ENCODE measurements at places on chromosomes 5 and 9.

GRCh38 chr5:55320571-55320970 lies 12.8 kb downstream of the MTREX start:
- no peak for DNase-seq

DNA sequence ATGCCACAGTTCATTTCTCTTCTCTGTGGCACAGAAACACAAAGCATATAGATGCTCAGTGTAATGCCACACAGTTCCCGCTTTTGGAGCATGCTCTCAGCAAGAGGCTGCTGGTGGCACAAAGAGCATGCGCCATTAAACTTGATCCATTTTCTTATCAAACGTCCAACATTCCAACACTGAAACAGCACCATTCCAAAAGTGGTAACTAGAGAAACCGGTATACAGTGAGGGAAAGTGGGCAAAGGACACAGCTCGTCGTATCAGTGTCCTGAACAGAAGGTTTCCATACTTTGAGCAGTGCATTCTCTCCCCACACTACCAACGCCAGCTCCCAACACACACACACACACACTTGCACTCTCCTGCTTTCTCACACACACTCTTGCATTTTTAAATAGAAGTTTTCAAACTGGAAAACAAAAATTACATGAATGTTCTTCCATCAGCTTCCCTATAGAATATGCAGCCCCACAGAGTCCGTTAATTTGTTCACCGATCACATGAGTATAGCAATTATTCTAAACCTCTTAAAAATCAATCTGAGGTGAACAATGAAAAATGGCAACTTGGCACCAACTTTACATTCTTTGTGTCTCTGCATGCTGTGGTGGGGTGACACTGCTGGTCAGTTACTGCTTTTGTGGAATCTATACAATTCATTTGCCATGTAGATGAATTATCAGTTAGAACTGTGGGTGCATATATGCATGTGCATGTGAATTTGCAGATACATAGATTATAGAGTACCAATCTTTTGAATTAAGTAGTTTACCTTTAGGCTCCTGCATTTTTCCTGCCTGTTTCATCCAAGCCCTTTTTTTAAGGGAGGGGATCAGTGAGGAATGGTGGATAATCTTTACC lies 5.7 kb downstream of the NFIB start:
- no peak for DNase-seq

DNA sequence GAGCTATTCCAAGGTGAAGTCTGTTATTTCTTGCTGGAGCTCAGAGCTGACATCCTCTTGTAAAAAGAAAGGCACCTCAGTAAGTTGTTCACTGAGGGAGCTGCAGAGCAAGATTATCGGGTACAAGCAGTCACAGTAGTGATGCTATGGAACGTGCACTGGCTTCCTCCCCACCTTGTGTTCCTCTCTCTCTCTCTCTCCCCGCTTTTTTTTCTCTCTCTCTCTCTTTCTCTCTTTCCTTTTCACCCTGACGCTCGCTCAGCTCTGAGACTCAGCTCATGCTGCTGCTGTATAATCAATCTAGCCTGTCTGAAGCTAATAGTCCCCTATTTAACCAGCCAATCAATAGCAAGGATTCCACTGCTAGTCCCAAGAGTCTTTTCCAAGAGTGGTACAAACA lies 587.6 kb upstream of the CDH18 start:
- no peak for DNase-seq

DNA sequence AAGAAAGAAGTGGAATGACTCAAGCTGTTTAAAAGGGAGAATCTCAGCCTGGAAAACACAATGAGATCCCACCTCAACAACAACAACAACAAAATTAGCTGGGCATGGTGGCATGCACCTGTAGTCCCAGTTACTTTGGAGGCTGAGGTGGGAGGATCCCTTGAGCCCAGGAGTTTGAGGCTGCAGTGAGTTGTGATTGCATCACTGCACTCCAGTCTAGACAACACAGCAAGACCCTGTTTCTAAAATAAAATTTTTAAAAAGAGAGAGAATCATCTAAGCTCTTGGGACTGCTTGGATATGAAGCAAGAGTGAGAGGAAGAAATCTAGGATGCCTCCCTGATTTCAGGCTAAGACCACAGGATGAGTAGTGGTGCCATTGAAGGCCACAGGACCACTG lies 47.4 kb upstream of the KIF2A start:
- no peak for DNase-seq
